ENCODE measurements at places on chromosomes 6 and 20.
A peak's percentile ranks its signal among the peaks of the same experiment; 100 is the strongest.

DNA sequence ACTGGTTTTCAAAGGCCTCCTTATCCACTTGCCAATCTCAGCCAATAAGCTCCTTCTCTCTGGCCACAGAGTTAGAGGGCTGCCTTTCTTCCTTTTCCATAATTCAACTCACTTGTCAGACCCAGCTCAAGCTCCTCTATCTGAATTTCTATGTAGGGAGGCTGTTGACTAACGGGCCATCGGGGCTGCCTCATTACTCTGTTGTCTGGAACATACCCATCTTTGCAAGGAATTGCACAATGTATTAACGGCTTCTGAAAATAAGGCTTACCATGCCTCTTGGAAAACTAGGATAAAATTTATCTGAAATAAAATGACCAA lies 28.5 kb upstream of the KIF6 start:
- no peaks in the 10 kb centered on the region for H3K36me3 ChIP-seq
- no peak for DNase-seq
- peaks cover 3% of the 10 kb centered on the region for H3K27me3 ChIP-seq
- no peaks in the 10 kb centered on the region for H3K4me1 ChIP-seq
- H3K4me3 ChIP-seq, result no peak overlapping the region

GRCh38 chr6:15985379-15985959 lies 143.4 kb upstream of the MYLIP start:
- H3K27me3 ChIP-seq, result peaks cover 11% of the 10 kb centered on the region

DNA sequence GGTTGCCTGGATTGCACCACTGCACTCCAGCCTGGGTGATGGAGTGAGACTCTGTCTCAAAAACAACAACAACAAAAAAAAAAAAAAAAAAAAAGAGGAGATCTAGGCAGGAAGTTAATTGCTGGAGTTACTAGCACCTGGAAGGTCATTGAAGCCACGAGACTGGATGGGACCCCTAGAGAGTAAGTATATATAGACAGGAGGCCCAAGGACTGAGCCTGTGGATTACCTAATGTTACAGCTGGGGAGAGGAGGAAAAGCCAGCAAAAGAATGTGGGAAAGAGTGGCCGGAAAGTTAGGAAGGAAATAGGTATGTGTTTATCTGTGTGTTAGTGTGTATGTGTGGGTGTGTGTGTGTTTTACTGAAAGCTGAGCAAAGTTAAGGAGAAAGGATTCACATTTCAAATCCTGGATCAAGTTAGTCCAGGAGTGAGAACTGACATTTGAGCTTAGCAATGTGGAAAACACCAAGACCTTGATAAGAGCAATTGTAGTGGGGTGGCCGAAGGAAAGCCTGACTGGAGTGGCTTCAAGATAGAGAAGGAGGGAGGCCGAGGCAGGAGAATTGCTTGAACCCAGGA lies 38.4 kb downstream of the ANKRD6 start:
- H3K27ac ChIP-seq, result no peak overlapping the region
- H3K27me3 ChIP-seq, result no peaks in the 10 kb centered on the region
- no peak overlapping the region for H3K4me3 ChIP-seq
- H3K36me3 ChIP-seq, result no peaks in the 10 kb centered on the region
- H3K4me1 ChIP-seq, result peaks cover 18% of the 10 kb centered on the region

GRCh38 chr6:145567684-145568252 lies 167.6 kb downstream of the EPM2A start:
- no peaks in the 10 kb centered on the region for H3K36me3 ChIP-seq
- no peaks in the 10 kb centered on the region for H3K4me1 ChIP-seq
- H3K27me3 ChIP-seq, result no peaks in the 10 kb centered on the region
- H3K4me3 ChIP-seq, result no peak overlapping the region

- H3K27ac ChIP-seq, result no peak overlapping the region
- H3K4me1 ChIP-seq, result no peaks in the 10 kb centered on the region
- H3K36me3 ChIP-seq, result peaks cover 4% of the 10 kb centered on the region
- no peak for DNase-seq
- no peaks in the 10 kb centered on the region for H3K27me3 ChIP-seq
Observed at GRCh38 chr6:109580519-109580918, 97.5 kb upstream of the ZBTB24 start.

DNA sequence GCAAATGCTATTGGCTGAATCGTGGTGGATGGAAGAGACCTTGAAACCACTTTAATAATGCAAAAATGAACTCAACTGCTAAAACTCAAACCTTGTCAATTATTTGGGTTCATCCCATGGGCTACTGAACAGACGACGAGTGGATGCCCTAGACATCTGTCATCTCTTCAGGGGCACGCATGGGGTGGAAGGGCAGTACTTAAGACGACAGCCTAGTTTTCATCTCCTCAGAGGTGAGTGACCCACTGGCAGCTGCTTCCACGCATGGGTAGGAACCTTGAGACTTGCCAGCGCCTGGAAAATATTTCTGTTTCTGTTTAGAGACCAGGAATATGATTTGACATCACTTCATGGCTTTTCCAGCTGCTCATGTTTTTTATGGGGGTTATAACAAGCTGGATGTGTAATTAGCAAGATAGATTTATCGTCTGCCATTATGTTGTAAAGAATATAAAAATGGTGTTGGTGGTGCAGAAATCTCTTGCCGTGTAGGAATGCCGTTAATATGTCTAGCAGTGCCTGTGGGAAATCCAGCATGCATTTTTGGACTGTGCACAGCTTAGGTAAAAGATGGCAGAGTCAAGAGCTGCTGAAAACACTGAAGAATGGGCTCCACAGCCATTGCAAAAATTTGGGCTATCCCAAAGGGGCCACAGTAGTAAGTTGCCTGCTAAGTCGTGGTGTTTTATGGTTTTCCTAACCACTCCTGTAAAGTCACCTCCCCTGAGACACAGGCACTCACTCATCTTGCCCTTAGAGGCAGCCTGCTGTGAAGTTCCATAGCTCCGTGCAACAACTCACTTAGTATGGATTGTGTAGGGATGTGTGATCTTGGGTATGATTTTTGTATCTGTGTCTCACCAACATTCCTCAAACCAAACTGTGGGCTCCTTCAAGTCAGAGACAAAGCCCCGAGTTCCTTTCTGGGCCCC lies 203.3 kb downstream of the EYA2 start:
- H3K4me1 ChIP-seq, result no peaks in the 10 kb centered on the region
- peaks cover 5% of the 10 kb centered on the region for H3K27me3 ChIP-seq
- no peak overlapping the region for H3K4me3 ChIP-seq
- no peaks in the 10 kb centered on the region for H3K36me3 ChIP-seq

DNA sequence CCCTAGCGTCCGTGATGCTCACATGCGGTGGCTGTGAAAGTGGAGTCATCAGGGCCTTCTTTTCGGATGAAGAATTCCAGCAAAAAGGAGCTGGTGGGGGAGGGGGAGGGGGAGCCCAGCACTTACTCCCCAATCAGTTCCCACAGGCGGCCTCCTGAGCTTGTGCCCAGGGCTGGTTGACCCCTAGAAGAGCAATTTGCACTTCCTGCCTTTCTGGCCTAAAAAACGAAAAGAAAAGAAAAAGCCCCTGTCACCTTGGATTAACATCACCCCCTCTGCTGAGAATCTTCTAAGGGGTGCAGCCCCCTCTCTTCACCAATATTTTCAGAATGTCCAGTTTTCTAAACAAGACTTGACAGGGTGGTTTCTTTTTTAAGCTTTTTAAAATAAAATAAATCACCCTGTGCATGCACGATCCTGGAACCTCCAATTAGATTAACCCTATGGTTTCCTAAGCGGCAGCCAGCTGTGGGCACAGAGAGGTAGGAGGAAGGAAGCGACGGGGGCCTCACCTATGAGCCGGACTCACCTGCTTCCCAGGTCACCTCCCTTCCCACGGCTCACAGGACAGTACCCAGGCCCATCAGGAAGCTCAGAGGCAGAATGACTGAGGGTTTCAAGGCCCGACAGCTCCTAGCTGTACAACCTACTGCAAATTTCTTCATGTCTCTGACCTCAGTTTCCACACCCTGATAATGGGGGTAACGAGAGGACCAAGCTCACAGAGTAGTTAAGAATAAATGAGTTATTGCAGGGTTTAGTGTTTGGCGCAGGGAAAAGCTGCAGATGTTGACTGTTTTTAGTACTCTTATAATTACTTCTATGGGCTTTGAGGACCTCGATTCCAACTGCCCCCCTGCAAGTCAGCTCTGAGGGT lies 10.5 kb upstream of the TGM2 start:
- H3K36me3 ChIP-seq, result no peaks in the 10 kb centered on the region
- no peak for DNase-seq
- H3K4me1 ChIP-seq, result no peaks in the 10 kb centered on the region
- peaks cover 25% of the 10 kb centered on the region for H3K27me3 ChIP-seq
- H3K4me3 ChIP-seq, result no peak overlapping the region

- DNase-seq, result no peak
- peaks cover 2% of the 10 kb centered on the region for H3K4me1 ChIP-seq
- no peak overlapping the region for H3K27ac ChIP-seq
Observed at GRCh38 chr6:84151669-84152068, 75.8 kb downstream of the CEP162 start.

DNA sequence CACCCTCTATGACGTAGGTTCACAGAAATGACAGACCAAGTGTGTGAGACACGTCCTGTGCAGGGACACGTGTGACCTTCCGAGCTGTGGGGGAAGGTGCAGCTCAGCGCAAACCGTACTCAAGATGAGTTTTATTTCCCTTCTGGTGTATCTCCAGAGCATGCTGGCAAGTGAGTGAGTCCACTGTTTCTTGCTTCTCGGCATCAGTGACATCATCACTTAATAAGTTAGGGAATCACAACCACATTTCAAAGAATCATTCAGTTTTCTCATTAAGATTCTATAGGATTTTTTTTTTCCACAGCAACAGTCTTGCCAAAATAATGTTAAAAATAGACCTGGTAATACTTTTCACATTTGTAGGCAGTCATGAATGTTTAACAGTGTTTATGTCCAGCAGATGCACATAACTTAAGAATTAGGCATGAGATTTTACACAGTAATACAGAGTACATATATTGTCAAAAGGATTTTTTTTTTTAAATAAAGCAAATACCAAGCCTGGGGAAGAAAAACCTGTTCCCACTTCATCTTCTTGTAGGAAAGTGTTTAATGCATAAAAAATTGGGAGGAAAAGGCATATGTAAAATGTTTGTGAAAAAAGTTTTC lies 417.8 kb downstream of the CDC5L start:
- peaks cover 5% of the 10 kb centered on the region for H3K4me1 ChIP-seq
- H3K36me3 ChIP-seq, result no peaks in the 10 kb centered on the region
- H3K4me3 ChIP-seq, result no peak overlapping the region
- DNase-seq, result no peak
- no peaks in the 10 kb centered on the region for H3K27me3 ChIP-seq
- no peak overlapping the region for H3K27ac ChIP-seq

GRCh38 chr6:22668307-22668706 lies 98.9 kb downstream of the HDGFL1 start:
- no peak overlapping the region for H3K27ac ChIP-seq
- H3K4me1 ChIP-seq, result no peaks in the 10 kb centered on the region
- no peak overlapping the region for H3K4me3 ChIP-seq
- no peak for DNase-seq
- no peaks in the 10 kb centered on the region for H3K27me3 ChIP-seq

- H3K27me3 ChIP-seq, result no peaks in the 10 kb centered on the region
- peaks cover 10% of the 10 kb centered on the region for H3K36me3 ChIP-seq
- H3K4me1 ChIP-seq, result no peaks in the 10 kb centered on the region
Observed at GRCh38 chr20:16411361-16411760, 161.9 kb downstream of the KIF16B start.

GRCh38 chr20:51258582-51259165 lies 235.8 kb upstream of the KCNG1 start:
- H3K4me3 ChIP-seq, result no peak overlapping the region
- H3K27ac ChIP-seq, result no peak overlapping the region
- H3K4me1 ChIP-seq, result no peaks in the 10 kb centered on the region
- DNase-seq, result no peak

GRCh38 chr6:81756690-81757089 lies 4.2 kb upstream of the TENT5A start:
- no peak overlapping the region for H3K4me3 ChIP-seq
- H3K27me3 ChIP-seq, result peaks cover 5% of the 10 kb centered on the region
- H3K4me1 ChIP-seq, result peaks cover 8% of the 10 kb centered on the region
- no peak for DNase-seq
- H3K27ac ChIP-seq, result no peak overlapping the region

DNA sequence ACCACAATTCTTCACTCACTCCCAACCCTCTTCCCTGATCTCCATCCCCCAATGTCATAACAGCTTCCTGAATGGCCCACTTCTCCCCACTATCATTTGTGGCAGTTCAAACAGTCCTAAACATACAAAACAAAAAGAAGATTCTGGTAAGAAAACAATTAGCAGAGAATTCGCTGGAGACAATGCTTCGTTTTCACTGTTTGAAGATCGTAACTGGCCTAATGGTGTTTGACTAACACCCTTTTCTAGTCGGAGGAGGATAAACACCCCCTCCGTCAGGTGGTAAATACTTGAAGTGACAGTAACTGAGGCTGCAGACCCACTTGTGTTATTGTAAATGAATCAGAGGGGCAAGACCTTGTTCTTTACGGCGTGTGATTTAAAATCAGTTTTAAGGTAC lies 3.8 kb downstream of the EYA2 start:
- peaks cover 42% of the 10 kb centered on the region for H3K27me3 ChIP-seq
- no peaks in the 10 kb centered on the region for H3K4me1 ChIP-seq
- no peaks in the 10 kb centered on the region for H3K36me3 ChIP-seq
- H3K4me3 ChIP-seq, result no peak overlapping the region
- DNase-seq, result no peak
- no peak overlapping the region for H3K27ac ChIP-seq

GRCh38 chr6:122422614-122423267 lies 23.3 kb downstream of the HSF2 start:
- no peaks in the 10 kb centered on the region for H3K27me3 ChIP-seq
- H3K27ac ChIP-seq, result no peak overlapping the region
- H3K36me3 ChIP-seq, result peaks cover 43% of the 10 kb centered on the region
- no peak for DNase-seq
- H3K4me3 ChIP-seq, result no peak overlapping the region
- peaks cover 7% of the 10 kb centered on the region for H3K4me1 ChIP-seq

GRCh38 chr6:44072959-44073611 lies 54.2 kb downstream of the MRPL14 start:
- DNase-seq, result peak; percentile 95
- H3K4me3 ChIP-seq, result peak overlapping the region; percentile 87
- no peaks in the 10 kb centered on the region for H3K36me3 ChIP-seq
- H3K27me3 ChIP-seq, result peaks cover 20% of the 10 kb centered on the region
- H3K4me1 ChIP-seq, result peaks cover 16% of the 10 kb centered on the region

- H3K4me3 ChIP-seq, result no peak overlapping the region
- peaks cover 15% of the 10 kb centered on the region for H3K4me1 ChIP-seq
- no peak for DNase-seq
Observed at GRCh38 chr6:17716221-17716620, 9.5 kb upstream of the NUP153 start.

GRCh38 chr6:138377844-138378243 lies at the start of gene SMIM28:
SMIM28 (plus strand) TSS chr6:138377905; CDS start chr6:138378073, 168 bp downstream.
- no peak within 1 kb of the TSS for H3K4me3 ChIP-seq
- no peak for DNase-seq
- peaks cover under 1% of the 10 kb centered on the region for H3K4me1 ChIP-seq
- no peaks in the 10 kb centered on the region for H3K36me3 ChIP-seq
- H3K27me3 ChIP-seq, result no peaks in the 10 kb centered on the region

- peak; percentile 46 for DNase-seq
- no peaks in the 10 kb centered on the region for H3K27me3 ChIP-seq
- no peak overlapping the region for H3K4me3 ChIP-seq
- no peaks in the 10 kb centered on the region for H3K36me3 ChIP-seq
- no peaks in the 10 kb centered on the region for H3K4me1 ChIP-seq
- no peak overlapping the region for H3K27ac ChIP-seq
Observed at GRCh38 chr20:58192567-58192966, 35.9 kb downstream of the ANKRD60 start.

Data from activated naive CD8-positive, alpha-beta T cell treated with anti-CD3 and anti-CD28 coated beads, Interleukin-2, amount 50 U/mL, for 24 hours (primary cell).